SK-N-MC (cell line): ENCODE measurements at places on chromosomes 16 and 17.

GRCh38 chr17:17109907-17110306 is 67.7 kb downstream of the MPRIP start:
- no peak for DNase-seq

DNA sequence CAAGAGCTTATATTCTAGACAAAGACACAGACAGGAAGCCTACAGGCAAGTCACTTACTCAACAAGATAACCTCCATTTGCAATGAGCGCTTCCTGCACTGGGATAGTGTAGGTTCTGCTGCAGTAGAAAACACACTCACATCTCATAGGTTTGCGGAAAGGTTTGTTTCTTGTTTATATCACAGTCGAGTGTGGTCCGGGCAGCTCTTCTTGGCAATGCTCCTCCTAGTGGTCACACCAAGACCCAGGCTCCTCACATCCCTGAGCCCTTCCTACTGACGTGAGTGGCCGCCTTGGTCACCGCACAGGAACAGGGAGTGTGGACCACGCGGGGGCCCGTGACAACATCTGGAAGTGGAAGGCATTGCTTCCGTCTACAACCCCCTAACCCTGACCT is 48.0 kb upstream of the RBFOX3 start:
- no peak for DNase-seq

- DNase-seq = no peak
Observed at GRCh38 chr16:2973605-2974318, 4.6 kb downstream of the PAQR4 start.

DNA sequence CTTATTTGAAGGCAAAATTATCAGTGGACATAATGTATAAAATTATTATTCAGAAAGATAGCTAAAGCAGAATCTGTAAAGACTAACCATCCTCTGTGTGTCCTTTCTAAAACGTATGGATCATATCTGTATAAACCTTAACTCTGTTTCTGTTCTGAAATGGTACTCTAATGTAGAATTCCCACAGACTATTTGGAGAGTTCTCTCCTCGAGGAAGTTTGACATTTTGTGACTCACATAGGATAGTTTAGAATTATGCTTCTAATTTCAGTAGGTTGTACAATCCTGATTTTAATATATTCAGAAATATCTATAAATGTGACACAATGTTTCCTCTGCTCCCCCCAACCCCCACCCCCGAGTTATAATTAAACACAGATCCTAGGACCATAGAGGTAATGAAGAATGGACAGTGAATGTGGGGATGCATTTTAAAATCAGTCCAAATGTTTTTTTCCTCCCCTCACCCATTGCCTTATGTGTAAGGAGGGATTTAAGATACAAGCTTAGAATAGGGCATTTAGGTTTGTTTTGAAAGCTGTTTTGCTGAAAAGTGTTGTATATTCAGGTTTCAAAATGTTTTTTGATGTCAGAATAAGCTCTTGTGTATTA is 66.8 kb downstream of the BCAS3 start:
- DNase-seq = no peak

DNA sequence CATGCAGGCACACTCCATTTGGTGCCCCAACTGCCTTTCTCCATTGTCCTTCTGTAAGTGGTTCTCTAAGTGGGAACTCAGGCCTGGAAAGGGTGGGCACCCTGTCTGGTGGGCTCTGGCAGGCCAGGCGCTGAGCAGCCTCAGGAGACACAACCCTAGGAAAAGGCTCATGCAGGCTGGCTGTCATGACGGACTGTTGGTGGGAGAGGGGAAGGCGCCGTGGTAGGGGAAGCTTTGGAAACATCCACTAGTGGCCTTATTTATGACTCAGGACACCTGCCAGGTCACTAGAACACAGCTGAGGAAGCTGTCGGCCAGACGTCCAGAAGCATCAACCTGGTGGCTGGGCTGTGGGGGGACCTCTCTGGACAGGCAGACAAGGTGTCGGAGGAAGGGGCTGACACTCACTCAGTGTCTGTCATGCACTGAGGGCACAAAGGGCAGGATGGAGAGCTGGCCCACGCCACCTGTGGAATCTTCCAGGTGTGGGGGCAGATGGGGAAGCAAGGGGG is 216.0 kb downstream of the SEC14L1 start:
- no peak for DNase-seq

GRCh38 chr17:7530023-7530900 is 18.6 kb upstream of the TNFSF12 start:
- no peak for DNase-seq

- peak; percentile 90 for DNase-seq
Observed at GRCh38 chr17:44947461-44948314, at the start of gene KIF18B. Gene KIF18B, minus strand, starts transcription at chr17:44947773. Its CDS starts 11,429 bp downstream, at chr17:44936344.

- no peak for DNase-seq
Observed at GRCh38 chr16:67873435-67874370, 851 bp downstream of the EDC4 start.

DNA sequence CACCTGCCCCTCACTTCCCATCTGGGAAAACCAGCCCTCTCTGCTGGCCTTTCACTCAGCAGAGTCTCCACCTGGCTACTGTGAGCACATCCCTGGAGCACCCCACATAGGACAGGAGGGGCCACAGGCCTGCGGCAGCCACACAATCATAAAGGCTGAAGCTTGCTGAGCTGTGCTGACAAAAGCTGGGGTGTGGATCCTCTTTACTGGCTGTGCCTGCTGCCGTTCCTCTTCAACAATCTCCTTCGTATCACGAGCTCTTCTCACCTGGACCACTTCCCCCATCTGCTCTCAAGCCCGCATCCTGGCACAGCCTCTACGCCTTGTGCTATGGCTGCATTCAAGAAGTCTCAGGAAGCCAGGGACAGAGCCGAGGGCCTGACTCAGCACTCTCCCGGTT is 86.1 kb downstream of the ZNF778 start:
- DNase-seq = no peak

DNA sequence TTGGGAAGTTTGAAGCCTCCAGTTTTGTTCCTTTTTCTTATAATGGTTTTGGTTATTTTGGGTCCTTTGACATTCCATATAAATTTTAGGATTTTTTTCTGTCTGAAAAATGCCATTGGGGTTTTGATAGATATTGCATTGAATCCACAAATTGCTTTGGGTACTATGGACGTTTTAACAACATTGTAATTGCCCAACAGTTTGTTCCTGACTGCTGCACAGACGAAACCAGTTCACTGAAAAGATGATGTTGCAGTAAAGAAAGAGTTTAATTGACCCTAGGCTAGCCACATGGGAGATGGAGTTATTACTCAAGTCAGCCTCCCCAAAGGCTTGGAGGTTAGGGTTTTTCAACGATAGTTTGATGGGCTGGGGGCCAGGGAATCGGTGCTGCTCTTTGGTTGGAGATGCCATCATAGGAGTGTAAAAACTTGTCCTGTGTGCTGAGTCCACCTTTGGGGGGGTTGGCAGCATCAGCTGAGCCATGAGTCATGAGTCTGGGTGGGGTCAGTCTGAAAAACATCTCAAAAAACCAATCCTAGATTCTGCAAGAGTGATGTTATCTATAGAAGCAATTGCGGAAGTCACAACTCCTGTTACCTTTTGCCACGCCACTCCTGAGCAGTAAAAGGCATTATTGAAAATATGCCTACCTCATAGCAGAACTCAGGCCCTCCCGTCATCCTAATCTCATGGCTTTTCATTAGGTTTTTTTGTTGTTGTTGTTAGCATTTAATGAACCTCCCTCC is 2.7 kb upstream of the PRSS41 start:
- no peak for DNase-seq

DNA sequence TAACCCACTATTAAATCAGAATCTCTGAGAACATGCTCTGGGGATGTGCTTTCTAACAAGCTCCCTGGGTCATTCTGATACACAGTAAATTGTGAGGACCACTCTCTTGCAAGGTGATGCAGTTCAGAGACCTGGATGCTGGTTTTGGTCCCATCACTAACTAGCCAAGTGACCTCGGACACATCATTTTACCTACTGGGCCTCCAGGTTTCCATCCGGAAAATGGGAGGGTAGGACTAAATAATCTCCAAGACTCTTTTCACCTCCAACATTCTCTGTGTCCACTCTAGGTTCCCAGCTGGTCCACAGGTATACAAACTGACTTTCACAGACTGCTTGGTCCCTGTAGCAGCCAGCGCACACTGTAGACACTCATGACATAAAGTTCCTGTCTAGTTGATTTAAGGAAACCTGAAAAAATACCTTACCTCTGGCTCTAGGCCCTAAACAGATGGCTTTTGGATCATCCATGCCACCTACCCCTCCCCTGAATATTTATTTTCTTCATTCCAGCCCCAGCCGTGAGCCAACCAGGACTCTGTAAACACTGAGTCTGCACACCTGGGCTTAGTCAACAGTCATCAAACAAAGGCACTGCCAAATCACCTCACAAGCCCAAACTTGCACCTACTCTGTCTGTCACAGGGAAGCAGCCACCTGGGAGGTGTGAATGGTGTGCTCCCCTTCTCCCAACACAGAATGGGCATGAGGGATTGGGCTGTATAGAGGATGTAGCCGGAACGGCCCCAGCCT is 51.3 kb upstream of the MRPS23 start:
- no peak for DNase-seq

GRCh38 chr17:67574658-67575293 is 143.0 kb upstream of the NOL11 start:
- DNase-seq = no peak

DNA sequence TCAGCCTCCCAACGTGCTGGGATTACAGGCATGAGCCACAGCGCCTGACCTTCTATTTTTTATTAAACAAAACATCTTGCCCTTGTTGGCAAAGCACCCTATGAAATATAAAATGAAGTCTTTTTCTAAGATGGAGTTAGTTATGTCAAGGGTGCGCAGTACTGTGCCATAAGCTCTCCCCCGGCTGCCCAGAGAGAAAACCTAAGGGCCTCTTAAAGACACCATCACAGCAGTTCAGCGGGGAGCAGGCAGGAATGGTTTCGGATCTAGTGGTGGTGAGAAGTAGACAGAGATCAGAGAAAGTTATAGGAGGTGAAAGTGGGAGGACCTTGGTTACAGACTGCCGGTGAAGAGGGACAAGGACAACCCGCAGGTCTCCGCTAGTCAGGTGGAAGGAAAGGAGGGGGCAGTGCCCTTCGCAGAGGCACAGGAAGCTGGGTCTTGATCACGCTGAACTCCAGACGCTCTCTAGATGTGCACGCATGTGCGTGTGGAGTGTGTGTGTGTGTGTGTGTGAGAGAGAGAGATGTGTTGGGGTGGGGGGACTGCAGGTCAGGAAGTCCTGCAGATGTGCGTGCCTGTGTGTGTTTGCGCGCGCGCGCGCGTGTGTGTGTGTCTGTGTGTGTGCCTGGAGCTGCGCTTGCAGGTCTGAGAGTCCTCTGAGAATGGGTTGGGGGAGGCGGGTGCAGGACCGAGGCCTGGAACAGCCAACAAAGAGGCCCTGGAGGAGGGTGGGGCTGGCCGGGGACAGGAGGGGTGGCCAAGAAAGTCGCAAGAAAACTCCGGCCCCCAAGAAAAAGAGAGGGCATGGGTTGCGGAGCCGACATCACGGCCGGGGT is 748 bp upstream of the CMTM3 start:
- DNase-seq = no peak

- DNase-seq = no peak
Observed at GRCh38 chr17:73430165-73430680, 118.4 kb upstream of the CDC42EP4 start.

GRCh38 chr17:53630638-53631037 is 192.1 kb upstream of the KIF2B start:
- DNase-seq = no peak

DNA sequence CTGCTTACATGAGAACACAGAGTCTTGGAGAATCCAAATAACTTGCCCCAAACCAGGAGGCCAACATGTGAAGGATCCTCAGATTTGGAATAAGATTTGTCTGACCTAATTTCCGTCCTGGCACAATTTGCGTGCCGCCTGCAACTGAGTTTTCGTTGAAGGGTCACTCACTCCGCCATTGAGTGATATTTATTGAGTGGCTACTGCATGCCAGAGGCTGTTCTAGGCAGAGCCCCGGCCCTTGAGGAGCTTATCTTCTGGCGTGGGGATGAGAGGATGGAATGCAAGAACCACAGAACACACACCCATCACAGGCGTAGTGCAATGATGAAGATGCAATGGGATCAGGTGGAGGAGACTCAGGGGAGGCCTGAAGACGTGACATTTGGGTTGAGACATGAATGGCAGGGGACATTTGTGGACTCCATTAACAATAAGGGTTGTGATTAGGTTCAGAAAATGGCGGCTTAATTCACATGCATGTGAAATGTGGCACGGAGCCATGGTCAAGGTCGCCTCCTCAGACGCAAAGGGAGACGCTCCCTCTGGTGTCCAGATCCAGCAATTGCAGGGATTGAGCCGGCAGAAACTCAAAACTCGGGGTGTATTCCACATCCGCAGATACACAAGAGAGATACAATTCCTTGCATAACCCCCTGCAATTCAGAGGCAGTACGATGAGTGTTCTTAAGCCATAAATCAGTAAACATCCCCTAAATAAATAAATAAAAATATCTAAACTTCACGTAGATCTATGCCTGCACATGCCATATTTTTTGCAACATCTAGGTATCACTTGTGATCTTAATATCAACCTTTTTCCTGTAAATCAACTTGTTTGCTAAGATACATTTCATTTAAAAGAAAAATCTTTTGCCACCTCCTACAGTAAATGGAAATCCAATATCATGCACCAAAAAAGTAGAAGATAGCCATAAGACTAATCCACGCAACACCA is 57.9 kb upstream of the CACNG4 start:
- DNase-seq = peak; percentile 42

DNA sequence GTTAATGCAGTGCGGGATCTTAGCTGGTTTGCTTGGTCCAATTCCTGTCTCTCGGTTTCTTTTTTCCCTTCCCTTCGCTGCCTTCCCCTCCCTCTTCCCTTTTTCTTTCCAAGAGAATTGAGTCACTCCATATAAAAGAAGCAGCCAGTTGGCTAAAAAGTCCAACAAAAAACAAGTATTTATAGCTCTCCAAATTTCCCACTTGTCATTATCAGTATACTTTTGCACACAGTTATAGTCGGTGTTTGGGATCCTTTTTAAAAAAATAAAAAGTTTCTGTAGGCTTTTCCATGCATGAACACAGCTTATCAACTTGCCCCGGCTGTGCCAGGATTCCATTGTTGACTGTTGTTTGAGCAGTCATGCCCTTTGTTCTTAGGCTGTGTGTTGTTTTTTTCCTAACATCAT is 24.9 kb downstream of the HMOX2 start:
- DNase-seq = no peak
